ENCODE measurements at places on chromosomes 2 and 18. TPM values are rescaled to one million over a fixed set of nuclear protein-coding genes. Genes with fewer than 3 reads are reported as not detected.

The TUBA4B gene
- polyA plus RNA-seq, result 0.69 TPM

The CNTNAP5 gene
- polyA plus RNA-seq, result 0.75 TPM

The DUSP2 gene
- 2.7 TPM for polyA plus RNA-seq

The MRO gene
- polyA plus RNA-seq, result 2.3 TPM

The FAHD2A gene
- polyA plus RNA-seq, result 35.3 TPM

The LRRC30 gene
- polyA plus RNA-seq, result 0.20 TPM

GRCh38 chr2:48006094-48006493, 99.8 kb upstream of the FBXO11 start:
- no peak for DNase-seq

GRCh38 chr2:3282056-3282998, 95.3 kb downstream of the EIPR1 start:
- DNase-seq, result peak; percentile 45

DNA sequence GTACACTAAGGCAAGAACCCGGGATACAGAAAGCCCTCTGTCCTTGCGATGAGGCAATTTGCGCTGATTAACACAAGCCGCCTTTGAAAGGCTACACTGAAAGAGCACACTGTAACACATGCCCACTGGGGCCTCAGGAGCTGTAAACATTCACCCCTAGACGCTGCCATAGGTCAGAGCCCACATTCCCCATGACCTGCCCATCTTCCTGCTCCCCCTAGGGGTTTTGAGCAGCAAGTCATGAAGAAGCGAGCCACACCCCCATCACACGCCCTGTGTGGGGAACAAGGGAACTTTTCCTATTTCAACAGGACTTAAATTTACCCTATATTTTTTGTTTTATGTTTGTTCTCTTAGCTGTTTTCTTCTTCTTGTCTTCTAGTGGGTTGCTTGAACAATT, 47.8 kb upstream of the SLC4A10 start:
- no peak for DNase-seq

DNA sequence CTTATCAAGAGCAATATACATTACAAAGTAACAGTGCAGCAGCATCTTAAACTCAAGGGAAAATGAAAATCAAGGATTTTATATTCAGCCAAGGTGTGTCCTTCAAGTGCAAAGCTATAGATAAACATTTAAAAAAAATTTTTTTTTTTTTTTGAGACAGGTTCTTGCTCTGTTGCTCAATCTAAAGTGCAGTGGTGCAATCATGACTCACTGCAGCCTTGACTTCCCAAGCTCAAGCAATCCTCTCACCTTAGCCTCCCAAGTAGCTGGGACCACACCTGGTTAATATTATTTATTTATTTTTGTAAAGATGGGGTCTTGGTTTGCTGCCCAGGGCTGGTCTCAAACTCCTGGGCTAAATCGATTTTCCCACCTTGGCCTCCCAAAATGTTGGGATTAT, 9.0 kb downstream of the CDKL4 start:
- DNase-seq, result no peak

GRCh38 chr2:128347701-128348539, 29.3 kb upstream of the HS6ST1 start:
- DNase-seq, result no peak

DNA sequence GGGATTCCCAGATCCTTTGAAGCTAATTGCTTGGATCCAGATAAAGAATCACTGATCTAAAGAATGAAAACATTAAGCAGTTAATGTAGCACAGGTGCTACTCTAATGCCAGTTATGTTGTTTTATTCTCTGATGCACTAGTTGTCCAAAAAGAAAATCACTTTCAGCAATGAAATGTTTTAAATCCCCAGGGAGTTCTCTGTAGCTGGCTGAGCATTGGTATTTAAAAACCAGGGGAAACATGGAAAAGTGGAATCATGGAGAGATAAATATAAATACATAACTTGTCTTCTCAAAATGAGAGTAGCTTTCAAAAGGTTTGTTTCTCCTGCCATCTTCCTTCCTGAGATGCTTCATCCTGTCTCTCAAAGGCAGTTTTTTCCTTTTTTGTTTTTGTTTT, 37.7 kb downstream of the CD302 start:
- DNase-seq, result no peak

- no peak for DNase-seq
Observed at GRCh38 chr2:188410504-188411235, 119.0 kb downstream of the GULP1 start.

All from left renal pelvis (tissue), 4 donors.